Hematopoietic multipotent progenitor cell treated with erythropoietin and hydrocortisone succinate and interleukin-3 and kit ligand, for 15 days (in vitro differentiated cells): ENCODE measurements at places on chromosomes 5 and 9.

- no peak for DNase-seq
Measured at GRCh38 chr5:107269678-107270077, 401.1 kb downstream of the EFNA5 start.

GRCh38 chr9:113807173-113808061 lies 68.7 kb upstream of the ZNF618 start:
- DNase-seq: peak; percentile 59

- no peak for DNase-seq
Measured at GRCh38 chr9:96680812-96681499, 25.8 kb upstream of the PRXL2C start.

DNA sequence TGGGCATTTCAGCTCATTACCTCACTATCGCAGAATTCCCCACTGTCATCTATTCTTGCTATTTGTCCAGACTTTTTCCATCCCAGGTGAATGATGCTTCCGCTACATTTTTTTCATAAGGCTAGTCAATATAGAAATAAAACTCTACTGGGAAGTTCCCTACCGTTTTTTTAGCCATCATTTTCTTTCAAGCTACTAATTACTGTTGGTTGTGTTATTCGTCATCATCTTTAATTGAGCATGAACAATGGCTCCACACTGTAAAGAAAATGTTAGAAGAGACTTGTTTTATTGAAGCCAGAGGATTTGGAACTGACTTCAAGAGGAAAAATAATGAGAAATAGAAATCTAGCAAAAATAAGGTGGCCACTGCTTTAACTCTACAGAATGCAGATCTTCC lies 265.0 kb downstream of the ZNF608 start:
- DNase-seq: no peak

DNA sequence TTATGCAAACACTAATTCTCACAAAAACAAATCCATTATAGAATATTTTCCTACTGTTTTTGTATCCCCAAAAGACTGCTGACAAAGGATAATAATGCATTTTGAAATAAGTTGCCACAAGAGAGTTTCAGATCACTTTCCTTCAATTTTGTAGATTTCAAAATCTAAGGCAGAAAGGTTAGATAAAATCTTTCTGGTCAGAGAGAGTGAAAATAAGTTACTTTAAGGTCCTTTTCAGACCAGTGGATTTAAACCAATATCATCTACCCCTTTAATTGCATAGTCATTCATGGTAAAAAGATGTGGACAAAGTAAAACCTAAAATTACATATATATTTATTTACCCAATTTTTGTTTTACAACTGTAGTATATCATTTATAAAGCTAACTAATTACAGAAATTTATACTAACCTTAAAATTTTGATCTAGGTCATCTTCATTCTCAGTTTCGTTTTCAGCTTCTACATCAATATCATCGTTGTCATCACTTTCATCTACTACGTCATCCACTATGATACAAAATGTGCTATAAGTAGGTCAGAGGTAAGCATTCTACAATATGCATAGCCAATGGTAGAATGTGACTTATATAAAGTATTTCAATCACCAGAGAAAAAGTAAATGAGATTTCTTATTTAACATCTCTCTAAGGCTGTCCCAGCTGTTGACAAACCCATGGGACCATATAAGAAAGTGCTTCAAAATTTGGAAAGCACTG lies 95.7 kb downstream of the AGTPBP1 start:
- no peak for DNase-seq

GRCh38 chr9:137786511-137786920 lies 91.1 kb upstream of the CACNA1B start:
- DNase-seq: no peak

DNA sequence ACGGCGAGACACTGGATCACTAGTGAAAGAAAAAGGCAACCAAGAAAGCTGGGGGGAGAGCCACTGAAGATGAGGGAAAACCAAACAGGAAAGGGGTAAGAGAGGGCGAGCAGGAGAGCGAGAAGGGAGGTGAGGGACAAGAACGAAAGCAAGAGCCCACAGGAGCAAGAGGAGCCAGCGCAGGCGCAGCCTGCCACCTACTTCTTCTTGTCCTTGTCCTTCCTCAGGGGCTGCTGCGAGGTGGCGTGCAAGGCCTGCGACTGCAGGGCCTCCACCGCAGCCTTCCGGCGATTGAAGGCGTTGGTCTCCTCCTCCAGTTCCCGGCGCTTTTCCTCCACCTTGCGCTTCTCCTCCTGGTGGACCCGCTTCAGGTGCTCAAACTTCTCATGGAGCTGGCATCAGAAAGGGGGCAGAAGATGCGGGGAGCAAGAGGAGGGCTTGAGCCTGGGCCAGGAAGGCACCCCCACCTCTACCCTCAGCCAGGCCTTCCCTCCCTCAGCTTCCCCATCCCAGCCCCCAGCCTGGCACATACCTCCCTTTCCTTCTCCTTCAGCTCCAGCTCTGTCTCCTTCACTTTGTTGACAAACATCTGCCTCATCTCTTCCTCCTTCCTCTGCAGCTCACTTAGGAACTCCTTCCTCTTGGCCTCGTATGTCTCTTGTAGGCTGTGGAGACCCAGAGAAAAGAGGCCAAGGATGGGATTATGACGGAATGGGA lies 13.5 kb downstream of the CCNI2 start:
- DNase-seq: no peak

DNA sequence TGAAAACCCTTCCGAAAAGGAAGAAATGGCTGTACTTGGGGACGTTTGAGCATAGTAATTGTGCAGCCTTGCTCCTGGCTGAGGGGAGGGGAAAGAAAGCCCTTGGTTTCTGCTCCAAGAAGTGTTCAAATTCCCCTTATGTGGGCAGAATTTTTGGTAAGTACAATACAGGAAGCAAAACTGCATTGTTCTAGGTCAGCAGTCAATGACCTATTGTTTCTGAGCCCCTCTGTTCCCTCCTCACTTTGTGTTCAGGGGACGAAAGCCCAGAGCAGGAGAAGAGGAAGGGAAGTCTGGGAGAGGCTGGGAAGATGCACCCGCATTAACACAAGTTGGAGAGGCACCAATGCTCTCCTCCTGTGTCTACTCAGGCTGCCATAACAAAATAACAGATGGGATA lies 11.9 kb downstream of the BASP1 start:
- DNase-seq: no peak

DNA sequence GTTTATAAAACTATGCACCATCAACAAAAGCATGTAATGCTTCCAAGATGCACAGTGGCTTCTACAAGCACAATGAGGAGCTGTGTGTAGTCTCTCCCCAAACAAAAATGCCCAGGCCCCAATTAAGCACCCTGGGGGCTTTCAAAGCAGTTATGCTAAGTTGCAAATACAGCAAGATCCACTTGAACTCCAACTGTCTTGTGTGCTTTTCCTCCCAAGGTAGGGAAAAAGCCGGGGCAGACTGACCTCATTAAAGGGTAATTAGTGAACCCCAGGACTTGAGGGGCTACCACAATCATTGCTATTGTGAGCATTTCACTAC lies 13.1 kb downstream of the ZNF608 start:
- no peak for DNase-seq
